GM19239 (cell line): ENCODE measurements at places on chromosomes 5 and 9.

DNA sequence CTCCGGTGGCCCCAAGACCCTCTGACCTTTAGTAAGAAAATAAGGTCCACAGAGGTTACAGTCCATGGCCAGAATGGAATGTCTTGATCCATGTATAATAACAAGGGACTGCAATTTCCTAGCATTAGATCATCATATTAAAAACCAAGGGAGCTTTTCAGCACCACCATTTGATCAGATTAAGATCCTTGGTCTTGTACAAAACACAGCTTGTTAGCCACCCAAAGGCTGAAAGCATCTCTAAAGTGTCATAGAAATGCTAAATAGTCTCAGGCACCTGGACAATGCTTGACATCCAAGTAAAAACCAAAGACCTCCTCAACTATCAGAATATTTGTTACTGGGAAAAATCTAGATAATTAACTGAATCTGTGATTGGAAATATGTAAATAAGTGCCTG is 50.3 kb upstream of the VPS13A start:
- no peak for DNase-seq

DNA sequence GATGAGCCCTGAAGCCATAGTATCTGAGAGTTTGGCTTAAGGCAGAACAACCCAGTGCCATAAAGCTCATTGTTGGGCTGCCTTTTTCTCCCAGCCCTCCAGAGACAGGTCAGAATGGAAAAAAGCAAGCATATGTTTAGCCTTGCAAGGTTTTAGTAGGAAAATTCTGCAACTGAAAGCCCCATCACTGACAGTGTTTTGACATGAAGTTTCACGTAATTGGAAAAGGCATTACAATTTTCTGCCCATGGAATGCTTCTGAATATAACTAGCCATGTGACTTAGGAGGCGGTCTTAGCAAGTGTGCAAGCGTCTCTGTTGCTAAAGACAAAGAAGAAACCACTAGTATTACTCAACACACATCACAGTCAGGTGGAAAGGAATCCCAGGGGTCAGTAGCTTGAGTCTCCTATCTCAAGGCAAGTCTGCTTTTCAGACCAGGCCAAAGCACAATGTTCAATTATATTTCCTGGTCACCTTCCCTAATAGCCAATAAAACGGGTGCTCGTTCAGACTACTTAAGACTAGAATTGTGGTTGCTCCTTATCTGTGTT is 117.6 kb downstream of the CARTPT start:
- no peak for DNase-seq

DNA sequence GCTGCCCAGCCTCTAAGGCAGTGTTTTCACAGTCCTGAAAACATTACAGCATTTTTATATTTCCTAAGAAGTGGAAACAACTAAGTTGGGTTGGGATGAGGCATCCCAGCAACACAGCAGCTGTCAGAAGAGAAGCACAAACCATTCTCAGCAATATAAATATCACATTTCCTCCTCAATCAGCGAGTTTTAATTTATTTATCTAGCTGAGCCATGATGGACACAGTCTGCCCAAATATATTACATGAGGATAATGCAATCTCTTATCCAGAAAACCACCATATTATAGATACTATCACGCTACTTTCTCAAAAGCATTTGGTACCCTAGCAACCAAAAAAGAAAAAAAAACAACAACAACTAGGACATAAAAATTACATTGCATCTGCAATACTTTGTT is 158.5 kb downstream of the FSTL4 start:
- no peak for DNase-seq

- DNase-seq: no peak
Measured at GRCh38 chr5:169591636-169592035, 8.1 kb downstream of the SPDL1 start.

- DNase-seq: no peak
Measured at GRCh38 chr5:171882118-171882517, 96.5 kb downstream of the SMIM23 start.

DNA sequence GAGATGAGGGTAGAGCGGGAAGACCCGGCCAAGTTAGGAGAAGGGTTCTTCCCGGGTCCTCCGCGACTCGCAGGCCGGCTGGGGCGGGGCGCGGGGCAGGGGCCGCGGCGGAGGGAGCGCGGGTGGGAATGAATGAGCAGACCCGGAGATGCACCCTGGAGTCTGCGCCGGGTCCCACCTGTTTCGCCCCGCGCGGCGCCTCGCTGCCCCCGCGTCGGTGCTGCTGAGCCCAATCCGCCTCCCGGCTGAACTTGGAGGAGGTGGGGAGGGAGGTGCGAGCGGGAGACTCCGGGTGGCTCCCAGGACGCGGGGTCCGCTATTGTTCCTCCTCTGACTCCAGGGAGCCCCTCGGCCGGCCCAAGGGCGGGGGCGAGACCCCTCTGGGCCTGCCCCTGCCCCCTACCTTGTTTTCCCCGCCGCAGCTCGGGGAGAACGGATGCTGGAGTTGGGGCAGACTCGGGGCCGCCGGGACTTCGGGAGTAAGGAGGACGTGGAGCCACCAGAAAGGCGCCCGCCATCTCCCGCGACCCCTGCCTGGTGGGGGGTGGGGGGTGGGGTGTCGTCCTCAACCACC is 659 bp downstream of the RAI14 start:
- no peak for DNase-seq

- DNase-seq: no peak
Measured at GRCh38 chr5:131229623-131230022, 34.2 kb upstream of the CDC42SE2 start.
